ENCODE measurements at places on chromosomes 11 and 22. TPM values are rescaled to one million over a fixed set of nuclear protein-coding genes. Genes with fewer than 3 reads are reported as not detected.

- no peak overlapping the region for H3K27ac ChIP-seq
- H3K27me3 ChIP-seq = no peaks in the 10 kb centered on the region
- H3K36me3 ChIP-seq = no peaks in the 10 kb centered on the region
- no peaks in the 10 kb centered on the region for H3K4me1 ChIP-seq
These were observed 335.4 kb upstream of the RAG2 start for GRCh38 chr11:36933481-36933880.

The OR4C13 gene
- total RNA-seq = not detected

GRCh38 chr11:134376150-134376921, 35.7 kb downstream of the B3GAT1 start:
- no peak overlapping the region for H3K27ac ChIP-seq
- H3K36me3 ChIP-seq = no peaks in the 10 kb centered on the region
- DNase-seq = no peak
- H3K4me3 ChIP-seq = no peak overlapping the region

GRCh38 chr11:2549080-2549479, 104.3 kb downstream of the KCNQ1 start:
- H3K27ac ChIP-seq = no peak overlapping the region
- H3K36me3 ChIP-seq = no peaks in the 10 kb centered on the region
- no peak for DNase-seq

The PIWIL4 gene
- total RNA-seq = 0.05 TPM

GRCh38 chr11:19808076-19808911, 95.7 kb downstream of the NAV2 start:
- H3K36me3 ChIP-seq = no peaks in the 10 kb centered on the region
- no peaks in the 10 kb centered on the region for H3K27me3 ChIP-seq
- no peak overlapping the region for H3K4me3 ChIP-seq
- peaks cover 3% of the 10 kb centered on the region for H3K4me1 ChIP-seq
- no peak overlapping the region for H3K27ac ChIP-seq

DNA sequence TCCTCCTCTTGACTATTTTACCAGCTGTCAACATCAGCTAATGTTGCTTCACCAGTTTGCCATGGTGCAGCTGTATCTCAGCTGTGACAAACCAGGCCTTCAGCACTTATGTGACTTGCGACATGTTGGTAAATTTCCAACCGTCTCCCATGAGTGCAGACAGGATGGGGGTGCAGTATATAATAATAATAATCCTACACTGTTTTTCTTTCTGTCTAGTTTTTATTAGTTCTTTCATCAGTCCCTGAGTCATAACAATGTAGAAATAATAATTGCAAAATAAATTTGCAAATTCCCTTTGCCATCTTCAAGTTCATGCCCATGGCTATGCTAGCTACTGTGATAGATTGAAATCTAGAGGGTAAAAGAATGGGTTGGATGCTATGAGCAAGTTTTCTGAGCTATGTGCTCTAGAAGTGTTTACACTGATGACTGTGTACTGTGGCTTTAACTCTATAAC, 4.9 kb downstream of the MMP13 start:
- H3K4me3 ChIP-seq = no peak overlapping the region
- no peaks in the 10 kb centered on the region for H3K4me1 ChIP-seq
- H3K27me3 ChIP-seq = no peaks in the 10 kb centered on the region
- H3K36me3 ChIP-seq = no peaks in the 10 kb centered on the region
- no peak overlapping the region for H3K27ac ChIP-seq
- DNase-seq = no peak
